Hepatic stellate cell (primary cell): ENCODE measurements at places on chromosomes 16 and 17.

GRCh38 chr16:6698548-6698947 is 634.1 kb upstream of the RBFOX1 start:
- no peak for DNase-seq

- peak; percentile 65 for DNase-seq
Measured at GRCh38 chr16:85491798-85492294, 121.3 kb upstream of the GSE1 start.

DNA sequence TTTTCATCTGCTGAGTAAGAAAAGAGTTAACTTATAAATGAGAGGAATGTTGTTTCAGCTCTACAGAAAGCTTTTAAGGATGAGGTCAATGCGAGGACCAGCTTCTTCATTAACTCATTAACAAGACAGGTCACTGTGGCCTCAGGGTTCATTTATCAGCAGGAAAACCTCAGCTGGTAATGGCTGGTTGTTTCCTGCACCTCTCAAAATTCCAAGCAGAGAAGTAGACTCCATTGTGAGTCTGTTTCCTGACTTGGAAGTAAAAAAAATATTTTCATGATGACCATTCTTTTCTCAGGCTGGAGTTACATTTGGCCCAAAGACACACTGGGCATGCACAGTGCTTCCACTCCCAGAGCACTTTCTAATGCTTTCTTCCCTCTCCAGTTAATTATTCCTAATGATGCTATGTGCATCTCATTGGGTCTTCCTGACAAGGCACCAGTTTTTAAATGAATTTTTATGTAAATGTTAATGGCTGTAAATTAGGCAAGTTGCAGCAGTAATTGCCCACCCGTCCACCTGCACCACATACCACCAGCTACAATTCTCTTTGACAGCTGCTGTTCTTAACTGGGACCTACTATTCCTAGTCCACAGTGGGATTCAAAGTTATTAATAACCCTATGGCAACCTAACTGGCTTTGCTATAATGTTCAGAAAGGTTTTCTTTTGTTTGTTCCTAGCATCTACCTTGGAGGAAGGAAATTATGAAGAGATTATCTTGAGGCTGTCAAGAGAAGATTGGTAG is 89.5 kb upstream of the BCAR1 start:
- DNase-seq = peak; percentile 28

GRCh38 chr16:73956587-73957494 is 339.8 kb upstream of the PSMD7 start:
- DNase-seq = peak; percentile 51

GRCh38 chr17:73101031-73101430 is 8.5 kb upstream of the SLC39A11 start:
- DNase-seq = no peak

GRCh38 chr17:8289103-8289397 is 580 bp downstream of the RANGRF start:
- DNase-seq = no peak

DNA sequence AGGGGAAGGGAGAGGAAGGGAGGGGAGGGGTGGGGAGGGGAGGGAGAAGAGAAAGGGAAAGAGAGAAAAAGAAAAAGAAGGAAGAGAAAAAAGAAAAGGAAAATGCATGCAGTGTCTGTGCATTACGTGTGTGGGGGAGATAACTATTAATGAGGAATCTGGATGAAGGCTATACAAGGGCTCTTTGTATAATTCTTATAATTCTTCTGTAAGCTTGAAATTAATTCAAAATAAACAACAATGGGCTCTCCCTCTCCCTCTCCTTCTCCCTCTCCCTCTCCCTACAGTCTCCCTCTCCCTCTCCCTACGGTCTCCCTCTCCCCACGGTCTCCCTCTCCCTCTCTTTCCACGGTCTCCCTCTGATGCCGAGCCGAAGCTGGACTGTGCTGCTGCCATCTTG is 143.4 kb downstream of the VPS53 start:
- DNase-seq = no peak
